Panc1 (cell line): ENCODE measurements at places on chromosomes 6 and 20. TPM values are rescaled to one million over a fixed set of nuclear protein-coding genes. Genes with fewer than 3 reads are reported as not detected.
A peak's percentile ranks its signal among the peaks of the same experiment; 100 is the strongest.

- no peak for DNase-seq
- H3K27ac ChIP-seq: peak overlapping the region; percentile 92
- H3K36me3 ChIP-seq: no peaks in the 10 kb centered on the region
- peaks cover 60% of the 10 kb centered on the region for H3K4me1 ChIP-seq
- H3K4me3 ChIP-seq: no peak overlapping the region
- no peaks in the 10 kb centered on the region for H3K27me3 ChIP-seq
Observed at GRCh38 chr20:50649590-50649989, 41.8 kb downstream of the RIPOR3 start.

DNA sequence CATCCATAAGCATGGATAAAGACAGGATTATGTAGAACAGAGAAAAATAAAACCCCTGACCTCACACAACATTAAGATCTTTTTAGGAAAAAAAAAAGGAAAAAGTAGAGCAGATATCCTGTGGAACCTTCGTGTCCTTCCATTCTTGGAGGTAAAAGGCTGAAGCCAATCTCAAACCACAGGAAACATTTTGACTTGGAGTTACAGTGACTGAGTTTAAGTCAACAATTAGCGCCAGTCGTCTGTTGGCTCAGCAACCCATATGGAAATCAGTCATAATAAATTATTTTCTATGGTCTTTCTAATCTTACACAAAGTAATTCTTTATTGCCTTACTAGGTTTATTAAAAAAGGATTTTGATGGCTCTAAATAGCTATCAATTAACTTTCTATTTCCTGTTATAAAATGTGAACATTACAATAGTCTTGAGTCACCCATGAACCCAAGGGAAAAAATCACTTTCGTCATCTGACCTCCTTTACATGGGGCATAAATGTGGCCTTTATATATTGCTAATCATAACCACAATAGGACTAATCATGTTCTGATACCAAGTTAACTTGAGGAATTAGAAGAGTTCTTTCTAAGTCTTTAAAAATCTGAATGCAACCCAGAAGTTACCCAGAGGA is 592.9 kb downstream of the TFAP2B start:
- no peaks in the 10 kb centered on the region for H3K27me3 ChIP-seq
- no peak overlapping the region for H3K4me3 ChIP-seq
- H3K27ac ChIP-seq: no peak overlapping the region
- no peaks in the 10 kb centered on the region for H3K36me3 ChIP-seq
- H3K4me1 ChIP-seq: no peaks in the 10 kb centered on the region
- DNase-seq: no peak

DNA sequence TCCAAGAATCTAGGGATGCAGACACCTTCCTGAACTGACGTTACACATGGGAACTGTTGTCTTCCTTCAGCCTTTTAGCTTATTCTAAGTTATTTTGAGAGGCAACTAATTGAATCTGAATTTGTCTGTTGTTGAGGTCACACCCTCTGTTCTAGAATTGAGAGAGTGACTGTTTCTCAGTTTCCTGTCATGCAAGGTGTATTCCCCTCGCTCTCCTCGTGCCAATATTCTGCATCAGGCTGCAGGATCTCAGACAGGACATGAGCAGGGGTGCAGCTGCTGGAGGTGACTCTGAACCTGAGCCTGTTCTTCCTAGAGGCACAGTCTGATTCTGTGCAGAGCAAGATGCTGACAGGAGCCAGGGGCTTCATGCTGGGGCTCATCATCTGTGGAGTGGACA is 52.5 kb downstream of the HLA-DPB1 start:
- no peak overlapping the region for H3K4me3 ChIP-seq
- H3K27me3 ChIP-seq: peaks cover 2% of the 10 kb centered on the region; the same call in 1 of the 2 replicates
- no peak overlapping the region for H3K27ac ChIP-seq
- no peaks in the 10 kb centered on the region for H3K36me3 ChIP-seq

GRCh38 chr20:20051767-20052073 is 546 bp downstream of the CRNKL1 start:
- peak overlapping the region; percentile 89 for H3K27ac ChIP-seq
- no peaks in the 10 kb centered on the region for H3K27me3 ChIP-seq
- H3K4me1 ChIP-seq: no peaks in the 10 kb centered on the region; the same call in 1 of the 2 replicates
- H3K4me3 ChIP-seq: peak overlapping the region; percentile 99
- peaks cover 31% of the 10 kb centered on the region for H3K36me3 ChIP-seq

Gene HUS1B
- total RNA-seq: 0.74 TPM

Gene FAM217A
- total RNA-seq: not detected
